ENCODE measurements at places on chromosomes 7 and 10.

DNA sequence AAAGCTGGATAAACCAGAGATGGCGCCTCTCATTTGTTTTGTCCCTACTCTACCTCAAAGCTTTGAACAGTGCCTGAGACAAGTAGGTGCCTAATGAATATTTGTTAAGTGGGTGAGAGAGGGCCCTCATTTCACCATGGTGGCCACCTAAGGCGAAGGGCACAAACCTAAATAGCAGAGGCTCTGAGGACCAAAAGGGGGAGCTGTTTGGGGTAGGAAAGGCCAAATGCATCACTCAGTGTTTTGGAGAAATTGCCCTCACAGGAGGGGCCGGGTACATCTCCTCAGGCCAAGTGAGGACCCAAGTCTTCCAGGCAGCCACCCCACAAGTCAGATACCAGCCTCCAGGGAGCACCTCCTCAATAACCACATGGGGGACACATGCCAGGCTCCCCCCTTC lies 14.0 kb downstream of the IMPDH1 start:
- no peak for DNase-seq

DNA sequence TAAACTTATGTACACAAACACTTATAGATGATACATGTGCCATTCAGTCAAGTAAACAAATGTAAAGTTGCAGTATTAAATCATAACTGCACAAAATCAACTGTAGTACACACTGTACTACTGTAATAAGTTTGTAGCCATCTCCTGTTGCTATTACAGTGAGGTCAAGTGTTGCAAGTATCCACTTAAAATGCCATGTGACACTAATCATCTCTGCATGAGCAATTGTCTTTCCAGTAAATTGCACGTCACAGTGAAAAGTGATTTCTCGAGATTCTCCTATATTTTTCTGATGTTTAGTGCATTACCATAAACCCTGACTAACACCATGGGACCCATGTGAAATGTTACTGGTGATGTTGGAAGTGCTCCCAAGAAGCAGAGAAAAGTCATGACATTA lies 293.3 kb upstream of the SP4 start:
- no peak for DNase-seq

- DNase-seq: no peak
Observed at GRCh38 chr7:219581-220150, 27.3 kb downstream of the FAM20C start.

DNA sequence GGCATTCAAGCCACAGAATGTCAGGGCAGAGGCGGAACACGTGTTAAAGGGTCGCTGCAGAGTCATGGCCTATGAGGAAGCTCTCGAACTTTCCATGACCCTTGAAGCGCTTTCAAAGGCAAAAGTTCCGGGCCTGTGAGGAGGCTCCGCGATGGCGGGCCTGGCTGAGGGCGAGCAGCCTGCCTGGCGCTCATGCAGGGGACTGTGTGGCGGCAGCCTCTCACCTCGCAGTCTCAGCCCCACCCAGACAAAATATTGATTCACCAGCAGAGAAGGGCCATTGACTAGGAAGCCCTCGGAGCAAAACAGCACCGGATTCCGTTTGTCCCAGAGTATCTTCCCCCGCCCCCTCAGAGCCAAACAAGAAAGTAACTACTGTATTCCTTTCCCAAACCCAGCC lies 12.8 kb upstream of the CNNM1 start:
- no peak for DNase-seq

GRCh38 chr10:96906864-96907263 lies 74.8 kb downstream of the LCOR start:
- no peak for DNase-seq

DNA sequence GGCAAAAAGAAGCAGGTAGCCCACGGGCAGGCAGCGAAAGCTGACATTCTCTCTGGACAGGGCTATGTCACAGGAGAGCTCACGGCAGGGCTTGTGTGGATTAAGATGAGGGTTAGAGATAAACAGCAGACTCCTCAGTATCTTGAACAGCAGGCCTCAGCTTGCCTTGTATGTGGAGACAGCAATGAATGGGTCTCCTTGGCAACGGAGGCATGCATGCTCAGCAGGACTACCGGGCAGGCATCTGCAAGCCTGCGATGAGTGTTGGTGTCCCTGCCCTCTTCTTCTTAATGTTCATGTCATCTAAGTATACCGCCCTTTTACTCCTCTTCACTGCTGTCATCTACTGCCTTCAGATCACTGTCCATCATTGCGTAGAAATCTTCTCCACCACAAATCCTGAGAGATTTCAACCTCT lies 81.9 kb upstream of the C1GALT1 start:
- DNase-seq: no peak

- DNase-seq: peak; percentile 72
Observed at GRCh38 chr10:75403939-75404814, 2.6 kb upstream of the ZNF503 start.

- DNase-seq: no peak
Observed at GRCh38 chr7:25562673-25563182, 334.4 kb upstream of the NPVF start.

- no peak for DNase-seq
Observed at GRCh38 chr10:72367301-72367960, 12.7 kb upstream of the DNAJB12 start.

DNA sequence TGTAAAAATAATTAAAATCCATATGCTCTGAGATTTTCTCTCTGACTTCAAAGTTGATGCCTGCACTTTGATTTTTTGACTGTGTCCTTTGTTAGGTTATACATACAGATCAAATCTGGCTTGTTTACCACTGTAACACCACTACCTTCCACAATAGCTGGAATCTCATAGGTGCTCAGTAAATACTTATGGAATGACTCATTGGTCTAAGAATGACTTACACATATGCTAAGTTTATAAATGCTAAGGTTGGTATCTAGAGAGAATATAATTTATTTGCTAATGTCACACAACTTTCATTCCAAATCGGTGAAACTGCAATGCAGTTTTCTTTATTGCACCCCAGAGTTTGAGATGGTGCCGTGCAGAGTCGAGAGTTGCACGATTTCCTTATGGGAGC lies 578.5 kb downstream of the SH2D4B start:
- no peak for DNase-seq

DNA sequence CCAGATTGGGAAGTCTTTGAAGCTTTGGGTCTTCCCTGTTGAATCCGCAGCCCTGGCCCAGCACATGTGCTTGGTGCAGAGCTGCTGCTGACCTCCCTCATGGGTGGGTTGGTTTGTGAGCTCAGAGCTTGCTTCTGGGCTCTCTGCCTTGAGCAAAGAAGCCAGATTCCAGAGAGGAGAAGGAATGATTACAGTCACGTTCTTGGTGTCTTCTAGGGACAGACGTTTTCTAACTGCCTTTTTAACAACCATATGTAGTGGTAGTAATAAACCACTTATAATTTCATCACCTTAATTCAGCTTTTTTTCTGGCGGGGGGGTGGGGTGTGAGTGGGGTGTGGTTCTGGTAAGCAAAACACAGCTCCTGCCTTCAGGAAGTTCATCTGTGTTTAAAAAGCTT lies 39.5 kb downstream of the LRMDA start:
- no peak for DNase-seq

DNA sequence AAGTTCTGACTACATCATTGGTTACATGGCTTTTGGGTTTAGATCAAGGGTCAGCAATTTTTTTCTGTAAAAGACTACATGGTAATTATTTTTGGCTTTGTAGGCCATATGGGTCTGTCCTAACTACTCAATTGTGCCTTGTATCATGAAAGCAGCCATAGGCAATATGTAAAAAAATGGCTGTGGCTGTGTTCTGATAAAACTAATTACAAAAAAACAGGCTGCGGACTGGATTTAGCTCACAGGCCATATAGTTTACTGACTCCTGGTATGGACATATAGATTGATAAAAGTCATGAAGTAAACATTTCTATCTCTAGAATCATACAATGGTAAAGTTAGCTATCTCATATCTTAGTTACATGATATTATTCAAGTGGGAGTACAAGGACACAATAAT lies 375.4 kb downstream of the THSD7A start:
- no peak for DNase-seq

GRCh38 chr7:33578166-33578565 lies 327.2 kb upstream of the BMPER start:
- no peak for DNase-seq

GRCh38 chr7:44183386-44183785 lies 5.9 kb downstream of the GCK start:
- no peak for DNase-seq

- DNase-seq: no peak
Observed at GRCh38 chr7:82726038-82726800, 282.6 kb upstream of the CACNA2D1 start.

DNA sequence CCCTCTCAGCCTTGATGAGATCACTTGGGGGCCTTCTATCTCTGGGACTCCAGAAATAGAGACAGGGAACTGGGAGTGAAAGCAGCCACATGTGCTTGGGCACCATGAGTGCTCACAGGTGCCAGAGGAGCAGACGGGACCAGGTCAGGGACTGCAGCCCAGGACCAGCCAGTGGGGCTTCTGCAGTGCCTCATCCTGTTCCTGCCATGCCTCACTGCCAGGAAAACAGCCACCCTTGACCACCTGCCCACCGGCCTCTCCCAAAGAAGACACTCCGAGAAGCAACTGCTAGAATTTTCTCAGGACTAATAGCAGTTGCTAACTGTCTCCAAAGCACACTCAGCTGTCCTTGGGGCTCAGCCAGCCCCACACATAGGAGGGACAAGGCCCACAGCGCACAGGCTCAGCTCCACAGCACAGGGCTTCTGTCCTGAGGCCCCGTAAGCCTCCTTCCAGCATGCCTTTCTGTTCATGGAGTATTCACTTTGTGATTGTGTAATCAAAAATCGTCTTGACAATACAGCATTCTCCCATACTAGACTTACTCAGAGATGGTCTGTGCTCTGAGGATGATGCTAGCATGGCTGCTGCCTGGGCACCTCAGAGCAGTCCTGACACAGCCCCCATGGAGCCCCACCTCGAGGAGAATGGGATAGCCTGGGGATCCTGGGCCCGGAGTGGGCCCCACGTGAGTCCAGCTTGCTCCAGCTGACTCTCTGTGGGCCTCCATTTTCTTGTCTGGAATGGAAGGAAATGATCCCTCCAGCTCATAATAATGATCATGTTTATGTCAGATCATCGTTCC lies 115.7 kb upstream of the RET start:
- no peak for DNase-seq

- no peak for DNase-seq
Observed at GRCh38 chr10:48574817-48575380, 30.0 kb downstream of the ARHGAP22 start.

DNA sequence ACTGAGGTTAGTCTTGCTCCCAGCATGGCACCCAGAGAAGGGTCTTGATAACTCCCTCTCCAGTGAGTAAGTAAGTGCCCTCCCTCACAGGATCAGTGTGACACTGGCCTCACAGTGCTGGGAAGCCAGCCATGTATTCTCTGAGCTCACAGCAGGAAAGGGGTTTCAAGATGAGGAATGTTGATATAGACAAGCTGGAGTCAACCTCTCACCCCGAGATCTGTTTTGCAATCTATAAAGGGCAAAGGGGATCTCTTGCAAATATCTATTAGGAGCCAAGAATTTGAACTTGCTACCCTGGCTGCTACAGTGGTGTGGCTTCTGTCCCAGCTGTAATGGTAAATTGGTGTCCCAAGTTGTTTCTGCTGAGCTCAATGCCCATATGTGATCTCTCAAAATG lies 70.2 kb upstream of the ADAM12 start:
- no peak for DNase-seq

GRCh38 chr10:127424594-127425264 lies 124.4 kb upstream of the NPS start:
- DNase-seq: no peak

GRCh38 chr7:98771519-98771918 lies 98.3 kb downstream of the TMEM130 start:
- no peak for DNase-seq
